ENCODE measurements at places on chromosomes 6 and 20.

DNA sequence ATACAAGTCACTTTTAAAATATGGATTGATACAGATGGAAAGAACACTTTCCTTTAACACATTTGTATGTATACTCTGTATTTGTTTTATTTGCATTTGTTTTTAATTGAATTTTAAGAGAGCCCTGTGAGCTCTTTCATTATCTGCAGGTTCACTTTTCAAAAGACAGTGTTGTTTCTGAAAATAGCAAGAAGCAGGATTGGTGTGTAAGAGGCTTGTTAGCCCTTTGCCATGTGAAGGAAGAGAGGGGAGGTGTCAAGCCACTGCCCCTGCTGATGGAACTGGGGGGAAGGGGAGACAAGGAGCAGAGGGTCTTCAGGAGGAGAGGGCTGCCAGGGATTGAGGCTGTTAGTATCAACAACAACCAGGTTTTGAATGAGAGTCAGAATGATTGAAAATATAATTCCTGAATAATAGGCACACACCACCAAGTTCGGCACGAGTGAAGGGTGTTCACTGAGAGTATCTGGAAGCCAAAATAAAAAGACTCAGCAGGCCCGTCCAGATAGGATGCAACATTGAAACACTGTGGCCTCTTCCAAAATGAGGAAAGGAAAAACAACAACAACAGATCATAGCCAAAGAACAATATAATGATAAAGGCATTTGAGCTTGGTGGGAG is 12.6 kb upstream of the PBOV1 start:
- DNase-seq, result no peak

- DNase-seq, result no peak
Measured at GRCh38 chr20:41476013-41476441, 109.4 kb upstream of the EMILIN3 start.

DNA sequence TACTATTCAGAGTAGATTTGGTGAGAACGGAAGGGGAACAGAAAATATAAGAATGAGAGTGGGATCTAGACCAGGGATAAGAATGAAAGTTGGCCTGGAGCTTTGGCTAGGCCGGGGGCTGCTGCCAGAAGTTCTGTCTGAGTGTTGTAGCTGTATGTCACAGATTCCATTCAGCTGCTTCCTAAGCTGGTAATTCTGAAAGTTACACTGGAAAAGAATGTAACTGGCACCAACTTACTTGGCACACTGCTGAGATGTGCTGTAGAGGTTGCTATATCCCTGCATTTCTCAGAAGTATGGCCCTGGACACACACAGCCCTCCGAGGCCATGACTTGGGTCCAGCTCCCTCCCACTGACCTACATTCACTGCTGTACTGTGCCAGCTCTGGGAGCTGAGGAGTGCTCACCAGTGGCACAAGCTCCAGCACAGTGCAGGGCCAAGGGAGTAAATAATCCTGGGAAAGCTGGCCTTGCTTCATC is 25.8 kb upstream of the TMEM217 start:
- DNase-seq, result peak; percentile 92

DNA sequence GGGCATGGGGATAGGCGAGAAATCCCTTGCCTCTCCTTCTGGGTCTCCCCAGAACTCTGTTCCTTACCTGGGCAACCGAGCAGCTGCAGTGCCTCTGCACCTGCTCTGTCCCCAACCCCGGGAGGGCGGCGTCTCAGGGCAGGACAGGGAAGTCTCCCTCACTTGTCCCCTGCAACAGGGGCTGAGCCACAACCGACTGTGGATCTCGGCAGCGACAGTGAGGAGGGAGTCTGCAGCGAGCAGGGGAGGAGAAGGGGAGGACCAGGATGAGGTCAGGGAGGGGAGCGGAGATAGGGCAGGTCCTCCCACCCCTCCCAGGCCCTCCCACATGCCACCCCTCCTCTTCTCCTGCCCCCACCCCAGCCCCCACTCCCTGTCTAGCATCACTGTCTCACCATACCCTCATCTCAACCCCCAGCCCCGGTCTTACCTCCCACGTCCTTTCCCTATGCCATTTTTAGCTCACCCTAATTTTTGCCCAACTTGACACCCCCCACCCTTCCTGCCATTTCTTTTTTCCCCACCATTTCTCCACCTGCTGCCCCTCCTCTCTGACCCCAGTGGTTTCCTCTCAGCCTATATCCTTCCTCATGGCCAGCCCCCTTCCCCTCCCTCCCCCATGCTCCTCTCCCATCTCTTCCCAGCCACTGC is at the start of gene TNXB:
Gene TNXB, minus strand, starts transcription at position 225 of the 651 bp plus-strand sequence. CDS start 11,140 bp downstream, outside the sequence.
- no peak for DNase-seq

DNA sequence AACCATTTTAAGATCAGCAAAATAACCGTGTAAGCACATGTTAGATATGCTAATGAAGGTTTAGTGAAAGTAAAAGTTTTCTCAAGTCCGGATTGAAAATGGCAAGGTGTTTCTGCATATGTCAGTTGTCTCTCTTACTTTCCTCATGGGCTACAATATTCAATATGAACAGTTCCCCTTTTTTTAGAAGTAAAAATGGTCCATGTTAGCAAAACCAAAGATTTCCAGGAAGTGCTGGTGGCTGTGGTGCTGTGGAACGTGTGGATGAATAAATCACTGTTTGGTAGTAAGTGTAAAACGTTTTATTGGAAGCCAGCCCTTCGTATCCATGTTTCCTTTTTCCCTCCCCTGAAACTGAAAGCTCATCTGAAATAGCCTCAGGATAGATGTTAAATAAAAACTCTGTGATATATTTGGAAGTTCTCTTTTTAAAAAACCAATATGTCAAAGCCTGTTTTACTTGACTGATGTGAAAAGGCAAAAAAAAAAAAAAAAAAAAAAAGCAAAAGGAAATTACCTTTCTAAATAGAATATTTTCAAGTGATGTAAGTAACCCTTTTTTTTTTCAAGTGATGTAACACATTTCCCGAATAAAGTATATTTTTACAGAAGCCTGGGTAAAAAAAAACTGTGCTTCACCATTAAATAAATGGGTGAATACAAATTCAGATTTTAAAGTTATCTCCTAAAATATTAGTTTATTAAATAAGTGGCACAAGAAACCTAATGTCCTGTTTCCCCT is 41.9 kb downstream of the PLEKHG1 start:
- no peak for DNase-seq

- no peak for DNase-seq
Measured at GRCh38 chr6:77415706-77416105, 47.6 kb downstream of the HTR1B start.

DNA sequence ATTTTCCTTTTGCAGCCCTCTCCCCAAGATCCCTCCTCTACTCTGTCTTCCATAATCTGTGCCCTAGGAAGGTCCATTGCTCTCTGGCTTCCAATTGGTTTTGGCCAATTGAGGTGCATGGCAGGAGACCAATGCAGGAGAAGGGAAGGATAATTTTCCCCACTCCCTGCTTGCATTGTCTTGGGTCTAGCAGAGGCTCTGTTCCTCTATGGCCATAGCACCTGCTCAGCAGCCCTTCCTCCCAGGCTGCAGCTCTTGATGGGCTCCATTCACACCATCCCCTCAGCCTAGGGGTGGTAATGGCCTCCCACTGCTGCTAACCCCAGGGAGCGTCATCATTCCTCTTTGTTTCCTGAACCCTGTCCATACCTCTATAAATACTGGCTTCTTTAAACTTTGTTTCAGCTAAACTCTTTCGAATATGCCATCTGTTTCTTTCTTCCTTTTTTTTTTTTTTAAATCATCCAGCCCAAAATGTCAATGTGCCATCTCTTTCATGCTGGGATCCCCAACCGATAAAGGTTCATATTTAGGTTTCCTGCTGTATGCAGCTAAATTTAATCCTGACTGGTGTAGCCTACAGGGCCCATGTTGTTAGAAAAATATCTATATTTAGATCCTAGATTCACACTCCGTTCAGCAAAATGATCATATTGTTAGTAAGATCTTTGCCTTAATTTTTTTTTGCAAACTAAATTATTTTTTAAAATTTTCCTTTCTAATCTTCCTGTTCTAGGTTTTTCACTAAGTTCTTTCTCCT is 63.8 kb downstream of the HECA start:
- no peak for DNase-seq

DNA sequence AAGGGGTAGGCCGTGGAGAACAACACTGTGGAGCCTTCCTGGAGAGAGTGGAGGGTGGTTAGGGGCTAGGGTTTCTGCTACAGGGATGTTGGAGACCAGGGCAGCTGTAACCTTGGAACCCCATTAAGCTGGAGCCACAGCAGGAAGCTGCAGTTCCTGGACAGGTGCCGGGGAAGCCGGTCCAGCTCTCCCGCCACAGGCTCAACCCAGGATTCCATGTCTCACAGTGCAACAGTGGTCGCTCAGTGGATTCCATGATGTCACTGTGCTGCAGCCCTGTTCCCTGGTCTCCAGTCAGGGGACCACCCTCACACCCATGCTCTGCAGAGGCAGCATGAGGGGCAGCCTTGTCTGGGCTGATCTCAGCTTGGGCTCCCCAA is 264.6 kb upstream of the CDYL start:
- no peak for DNase-seq

GRCh38 chr20:62782893-62783278 is 13.4 kb upstream of the MRGBP start:
- no peak for DNase-seq

DNA sequence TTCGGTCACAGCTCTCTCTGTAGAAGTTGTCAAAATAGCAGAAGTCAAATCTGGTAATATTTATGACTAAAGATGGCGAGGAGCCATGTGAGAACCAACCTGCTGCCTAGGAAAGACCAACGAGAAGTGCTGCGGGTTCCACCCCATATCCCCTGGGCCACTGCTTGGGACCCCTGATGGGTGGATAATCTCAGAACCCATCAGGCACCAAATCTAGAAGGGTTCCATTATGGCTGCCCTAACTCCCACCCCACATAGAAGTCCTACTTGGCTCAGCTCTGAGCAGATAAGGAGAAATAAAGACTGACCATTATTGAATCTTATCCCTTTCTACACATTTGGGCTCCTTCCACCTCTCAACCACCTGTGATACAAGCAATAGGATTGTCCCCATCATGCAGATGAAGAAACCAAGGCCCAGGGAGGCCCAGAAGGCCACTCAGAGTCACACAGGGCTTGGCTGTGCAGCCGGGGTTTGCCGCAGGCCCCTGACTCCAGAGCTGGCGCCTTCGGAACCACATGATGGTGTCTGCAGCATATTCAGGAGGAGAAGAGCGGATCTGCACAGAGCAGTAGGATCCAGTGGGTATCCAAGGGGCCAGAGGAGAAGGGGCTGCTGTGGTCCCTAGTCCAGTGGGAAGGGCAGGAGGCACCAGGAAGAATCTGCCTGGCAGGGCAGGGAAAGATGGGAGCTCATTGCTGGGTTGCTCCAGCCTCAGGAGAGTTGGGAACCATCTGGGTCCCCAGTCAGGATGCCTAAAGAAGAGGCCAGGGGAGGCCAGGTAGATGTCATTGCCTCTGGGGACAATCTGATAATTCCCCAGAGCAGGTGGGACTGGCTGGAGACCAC is 9.6 kb upstream of the PCMTD2 start:
- DNase-seq, result no peak

DNA sequence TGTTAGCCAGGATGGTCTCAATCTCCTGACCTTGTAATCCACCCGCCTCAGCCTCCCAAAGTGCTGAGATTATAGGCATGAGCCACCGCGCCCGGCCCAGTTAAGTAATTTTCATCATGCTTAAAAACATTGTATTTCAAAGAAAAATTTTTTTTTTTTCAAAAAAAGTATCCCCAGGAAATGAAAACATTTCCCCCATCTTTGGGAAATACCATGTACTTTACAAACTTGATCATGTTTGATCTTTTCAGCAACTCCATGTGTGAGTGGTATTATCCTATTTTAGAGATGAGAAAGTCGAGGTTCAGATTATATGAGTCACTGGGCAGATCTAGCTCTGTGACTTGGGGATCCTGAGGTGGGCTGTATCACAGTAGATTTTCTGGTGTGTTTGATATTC is 11.8 kb downstream of the CHMP4B start:
- DNase-seq, result no peak

DNA sequence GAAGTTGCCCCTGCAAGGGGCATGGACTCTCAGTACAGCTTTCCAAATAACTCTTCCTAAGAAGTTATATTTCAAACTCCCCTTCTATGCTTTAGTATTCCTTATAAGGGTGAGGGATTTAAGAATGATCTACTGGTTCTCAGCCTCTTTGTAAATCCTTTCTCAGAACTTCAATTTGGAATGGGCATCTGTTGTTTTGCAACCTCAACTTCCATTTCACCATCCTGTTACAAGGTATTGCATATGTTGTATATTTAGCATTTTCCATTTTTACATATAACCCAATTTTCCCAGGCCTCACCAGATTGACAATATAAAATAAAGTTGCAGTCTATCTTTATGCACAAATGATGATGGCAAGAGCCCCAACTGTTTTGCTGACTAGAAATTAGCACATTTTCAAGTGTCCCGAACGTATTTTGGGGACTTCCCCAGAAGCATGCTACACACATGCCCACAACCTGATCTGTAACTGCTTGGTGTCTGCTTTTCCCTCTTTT is 154.9 kb upstream of the CARMIL1 start:
- DNase-seq, result no peak

- DNase-seq, result no peak
Measured at GRCh38 chr6:33313105-33313708, 671 bp downstream of the TAPBP start.

GRCh38 chr20:23585808-23586734 is 17.8 kb upstream of the CST9L start:
- no peak for DNase-seq

GRCh38 chr20:50274570-50275430 is 84.2 kb downstream of the CEBPB start:
- DNase-seq, result peak; percentile 87

GRCh38 chr6:34425132-34425497 is 754 bp downstream of the RPS10 start:
- no peak for DNase-seq

GRCh38 chr6:109002051-109002697 is 92.5 kb downstream of the SESN1 start:
- DNase-seq, result no peak

DNA sequence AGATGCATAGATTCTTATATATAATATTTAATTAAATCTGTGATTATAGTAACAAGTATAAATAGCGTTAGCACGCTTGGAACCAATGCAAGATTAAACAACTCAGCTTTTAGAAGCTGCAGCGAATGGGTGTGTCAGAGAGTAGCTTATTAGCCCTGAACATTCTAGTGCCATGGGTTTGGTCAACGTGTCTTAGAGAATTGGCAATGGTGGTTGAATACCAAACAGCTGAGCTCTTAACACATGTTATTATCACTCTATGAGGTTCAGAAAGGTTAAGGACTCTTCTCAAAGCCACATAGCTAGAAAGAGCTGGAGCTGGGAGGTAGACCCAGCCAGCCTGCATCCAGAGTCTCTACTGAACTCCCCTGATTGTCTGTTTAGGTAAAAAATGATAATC is 284.2 kb upstream of the CHD6 start:
- no peak for DNase-seq

GRCh38 chr6:26053992-26054780 is 33.0 kb upstream of the HFE start:
- no peak for DNase-seq

Data from ascending aorta (tissue), 2 donors.